ENCODE measurements at places on chromosomes 5 and 9.

GRCh38 chr9:87443006-87443405 lies 54.7 kb upstream of the DAPK1 start:
- DNase-seq: no peak

DNA sequence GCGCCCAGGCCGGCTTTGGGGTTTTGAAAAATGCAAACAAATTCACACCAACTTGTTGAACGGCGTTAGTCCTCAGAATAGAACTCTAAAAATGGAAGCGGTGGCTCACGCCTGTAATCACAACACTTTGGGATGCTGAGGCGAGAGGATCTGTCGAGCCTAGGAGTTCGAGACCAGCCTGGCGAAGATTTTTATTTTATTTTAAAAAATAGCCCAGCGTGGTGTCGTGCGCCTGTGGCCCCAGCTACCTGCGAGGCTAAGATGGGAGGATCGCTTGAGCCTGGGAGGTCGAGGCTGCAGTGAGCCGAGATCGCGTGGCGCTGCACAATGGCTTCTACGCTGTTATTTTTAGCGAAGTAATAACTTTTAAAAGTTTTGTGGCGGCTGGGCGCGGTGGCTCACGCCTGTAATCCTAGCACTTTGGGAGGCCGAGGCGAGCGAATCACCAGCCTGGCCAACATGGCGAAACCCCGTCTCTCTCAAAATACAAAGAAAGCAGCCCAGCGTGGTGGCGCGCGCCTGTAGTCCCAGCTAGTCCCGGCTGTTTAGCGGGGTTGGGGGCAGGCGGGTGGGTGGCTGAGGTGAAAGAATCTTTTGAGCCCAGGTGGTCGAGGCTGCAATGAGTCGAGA lies 694 bp upstream of the PLIN2 start:
- no peak for DNase-seq

GRCh38 chr5:154782812-154783592 lies 27.8 kb downstream of the LARP1 start:
- no peak for DNase-seq

DNA sequence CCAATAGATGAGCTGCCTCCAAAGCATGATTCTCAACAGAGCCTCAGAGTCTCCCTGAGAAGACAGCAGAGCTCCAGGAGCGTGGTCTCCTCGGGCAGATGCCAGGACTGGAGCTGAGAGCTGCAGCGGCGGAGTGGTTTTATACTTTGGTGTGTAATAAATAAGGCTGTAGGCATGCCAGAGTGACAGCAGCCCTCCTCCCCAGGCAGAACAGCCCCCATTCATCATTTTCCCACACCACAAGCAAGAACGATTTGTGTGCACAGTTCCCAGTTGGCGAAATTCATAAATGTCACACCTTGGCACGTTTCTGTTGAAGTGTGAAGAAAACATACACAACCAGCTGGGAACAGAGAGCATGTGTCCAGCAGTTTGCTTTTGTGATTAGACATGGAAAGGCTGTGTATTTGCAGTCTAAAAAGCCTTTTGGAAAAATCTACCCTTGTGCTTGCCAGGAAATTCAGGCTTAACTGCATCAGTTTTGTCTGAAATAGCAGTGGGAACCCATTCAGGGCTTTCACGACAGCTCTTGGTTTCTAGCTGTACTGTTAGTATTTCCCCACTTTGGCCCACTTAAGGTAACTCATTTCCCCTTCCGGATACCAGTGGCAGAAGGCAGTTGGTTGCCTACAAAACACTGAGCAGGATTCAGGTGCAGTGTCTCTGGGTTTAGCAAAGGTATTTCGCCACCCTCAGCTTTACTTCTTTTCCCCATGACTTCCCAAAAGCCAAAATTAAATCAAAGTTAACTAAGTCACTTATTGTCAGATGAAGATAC lies at the start of gene C1QTNF3:
C1QTNF3 (minus strand) TSS at position 115 of the 778 bp plus-strand sequence; CDS start at position 27, 88 bp downstream.
- no peak for DNase-seq

GRCh38 chr5:79236362-79236969 lies 535 bp downstream of the JMY start:
- no peak for DNase-seq

DNA sequence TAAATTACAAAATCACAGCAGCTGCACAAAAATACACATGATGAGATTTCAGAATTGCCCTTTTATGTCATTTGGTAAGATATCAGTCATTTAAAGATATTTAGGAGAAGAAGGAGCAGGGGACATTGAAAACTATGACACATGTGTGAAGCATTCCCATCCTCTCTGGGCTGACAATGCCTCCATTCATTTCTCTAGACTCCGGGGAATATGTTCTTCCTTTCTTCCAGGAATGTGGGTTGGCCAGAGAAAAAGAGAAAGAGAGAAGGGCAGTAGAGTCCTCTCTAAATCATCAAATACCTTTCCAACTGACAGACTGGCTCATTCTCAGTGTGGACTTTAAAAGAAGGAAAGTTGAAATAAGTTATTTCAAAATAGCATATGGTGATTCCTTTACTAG lies 205.6 kb upstream of the ADAMTSL1 start:
- DNase-seq: no peak

- DNase-seq: no peak
Observed at GRCh38 chr9:110623462-110624025, 44.0 kb upstream of the SVEP1 start.

GRCh38 chr9:109098171-109098959 lies 21.4 kb downstream of the TMEM245 start:
- peak; percentile 81 for DNase-seq

DNA sequence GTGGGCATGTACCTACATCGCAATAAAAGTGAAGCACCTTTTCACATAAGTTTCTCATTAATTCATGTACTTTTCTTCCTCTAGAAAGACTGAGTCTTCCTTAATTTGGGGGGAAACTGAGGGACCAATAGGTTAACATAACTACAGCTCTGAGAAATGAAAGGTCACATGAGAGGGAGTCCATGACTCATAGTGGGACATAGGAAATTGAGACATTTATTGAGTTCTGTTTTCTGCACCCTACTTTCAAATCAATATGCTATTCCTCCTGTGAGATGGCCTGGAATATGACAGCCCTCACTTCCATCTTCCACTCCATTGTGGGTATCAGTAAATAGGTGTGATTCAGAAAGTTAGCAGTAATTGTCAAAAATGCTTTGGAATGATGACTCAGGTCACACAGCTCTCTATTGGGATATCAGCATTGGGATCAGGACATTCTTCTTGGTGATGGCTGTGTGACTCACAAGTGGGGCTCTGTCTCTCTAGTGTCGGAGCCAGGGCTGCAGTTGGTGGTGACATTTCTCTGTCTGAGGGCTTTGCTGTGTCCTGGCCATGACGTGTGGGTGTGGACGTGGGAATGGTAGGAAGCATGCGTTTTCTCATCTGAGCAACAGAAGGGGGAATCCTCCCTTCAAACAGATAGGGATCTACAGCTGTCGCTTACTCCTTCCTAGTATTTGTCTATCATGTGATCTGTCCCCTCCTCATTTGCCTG lies 125.0 kb downstream of the TRIO start:
- no peak for DNase-seq

DNA sequence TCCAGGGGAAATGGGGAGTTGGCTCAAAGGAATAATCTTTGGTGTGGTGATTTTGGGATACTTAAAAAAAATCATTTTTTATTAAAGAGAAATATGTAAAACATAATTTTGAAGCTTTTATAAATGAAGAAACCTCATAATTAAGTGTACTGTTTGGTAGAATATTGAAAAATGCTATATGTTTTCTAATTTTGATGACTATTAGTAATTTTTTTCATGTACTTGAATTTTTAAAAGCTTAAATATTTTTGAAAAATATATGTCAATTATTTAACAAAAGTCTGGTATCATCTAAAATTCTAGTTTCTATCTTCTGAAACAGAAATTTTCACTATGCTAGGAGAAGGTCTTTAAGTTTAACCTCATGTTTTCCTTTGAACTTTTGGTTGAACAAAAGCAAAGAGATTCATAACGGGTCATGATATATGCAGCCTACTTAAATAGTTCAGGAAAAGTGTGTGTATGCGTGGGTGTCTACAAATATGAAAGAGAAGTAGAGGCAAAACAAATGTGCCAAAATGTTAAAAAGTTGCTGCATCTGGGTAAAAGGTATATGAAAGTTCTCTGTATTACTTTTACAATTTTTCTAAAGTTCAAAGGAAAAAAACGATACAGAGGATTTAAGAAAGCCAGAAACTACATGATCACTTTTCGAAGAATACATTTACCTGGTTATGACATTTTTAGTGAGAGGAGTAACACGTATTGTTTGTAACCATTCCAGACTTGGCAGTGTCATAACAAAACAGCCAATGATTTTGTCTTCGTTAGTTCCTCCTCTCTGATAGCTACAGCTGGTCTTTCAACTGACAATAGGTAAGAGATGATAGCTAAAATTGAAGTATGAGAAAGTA lies 117.3 kb upstream of the TNFAIP8 start:
- no peak for DNase-seq

- no peak for DNase-seq
Observed at GRCh38 chr5:77850536-77851175, 74.5 kb upstream of the TBCA start.

DNA sequence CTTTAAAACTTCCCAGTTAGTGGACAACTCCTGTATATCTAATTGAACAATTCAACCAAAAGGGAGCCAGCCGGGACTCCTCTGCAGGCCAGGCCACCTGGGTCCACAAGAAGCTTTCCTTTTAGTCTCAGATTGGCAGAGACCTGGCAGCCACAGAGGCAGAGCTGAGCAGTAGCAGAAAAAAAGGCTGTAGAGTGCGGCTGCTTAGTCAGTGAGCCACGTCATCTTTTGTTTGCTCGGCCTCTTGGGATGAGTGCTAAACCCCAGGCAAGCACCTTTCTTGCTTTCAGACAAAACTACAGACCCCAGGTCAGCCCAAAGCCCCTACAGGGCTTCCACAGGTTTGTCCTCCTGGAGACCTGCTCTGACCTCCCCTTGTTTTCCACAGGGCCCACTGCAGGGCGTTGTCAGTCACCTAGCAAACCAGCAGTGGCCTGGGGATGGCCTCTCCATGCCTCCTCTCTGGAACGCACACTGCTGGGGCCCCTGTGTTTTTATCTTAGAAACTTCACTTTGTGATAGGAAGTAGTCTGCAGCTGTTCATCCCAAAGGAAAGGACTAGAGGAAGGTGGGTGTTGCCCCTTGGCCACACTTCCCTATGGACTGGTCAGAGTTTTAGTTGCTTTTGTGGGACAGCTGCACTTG lies 49.9 kb downstream of the SHB start:
- no peak for DNase-seq

DNA sequence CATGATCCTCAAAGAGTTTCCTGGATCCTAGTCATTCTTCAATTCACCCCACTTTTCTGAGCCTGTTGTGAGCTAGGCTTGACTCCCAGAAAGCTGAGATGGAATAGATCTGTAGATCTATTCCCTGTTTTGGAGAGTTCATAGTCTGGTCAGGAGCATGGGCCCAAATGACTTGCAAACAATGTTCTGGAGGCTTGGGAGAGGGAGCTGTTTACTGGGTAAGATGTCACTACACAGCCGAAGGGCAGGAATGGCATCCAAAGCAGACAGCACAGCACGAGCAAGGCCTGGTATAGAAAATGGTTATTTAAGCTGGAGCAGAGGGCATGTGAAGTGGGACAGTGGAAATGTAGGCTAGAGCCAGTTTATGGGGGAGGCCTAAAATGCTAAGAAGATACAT lies 152.5 kb upstream of the ALDH1B1 start:
- DNase-seq: no peak

GRCh38 chr5:65149827-65150226 lies 331.9 kb downstream of the ADAMTS6 start:
- DNase-seq: no peak

GRCh38 chr5:142152384-142152732 lies 43.8 kb downstream of the NDFIP1 start:
- DNase-seq: no peak

DNA sequence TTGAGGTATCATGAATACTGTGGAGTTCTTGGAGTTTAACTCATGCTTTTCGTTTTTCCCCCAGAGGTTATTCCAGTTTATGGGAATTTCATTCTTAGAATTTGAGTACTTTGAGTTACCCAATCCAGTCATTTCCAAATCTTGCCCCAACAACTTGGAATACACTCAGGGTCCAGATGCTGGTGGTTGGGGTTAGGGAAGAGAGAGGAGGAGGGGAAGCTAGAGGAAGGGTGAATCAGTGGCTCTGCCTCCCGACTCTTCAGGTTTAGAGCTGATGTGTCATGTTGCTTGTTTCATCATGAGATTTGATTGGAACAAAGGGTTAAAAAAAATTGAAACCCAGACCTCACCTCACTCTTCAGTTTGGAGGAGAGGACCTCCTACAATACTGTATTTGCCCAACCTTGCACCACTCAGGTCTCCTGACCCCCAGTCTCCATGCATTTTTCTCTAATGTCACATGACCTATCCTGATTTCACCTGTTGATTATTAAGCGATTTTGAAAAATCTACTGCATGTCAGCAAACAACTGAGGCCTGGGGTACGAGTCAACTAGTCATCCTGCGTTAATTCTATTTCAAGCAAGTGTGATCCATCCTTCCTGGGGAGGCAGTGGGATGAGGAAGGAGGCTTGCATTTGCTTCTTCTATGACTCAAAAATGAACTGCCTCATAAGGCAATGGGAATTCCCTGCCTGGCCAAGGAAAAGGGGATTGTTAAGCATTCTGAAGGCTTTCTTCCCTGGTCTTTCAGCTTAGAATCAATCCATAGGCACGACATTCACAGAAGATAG lies 6.2 kb upstream of the SLC1A3 start:
- DNase-seq: peak; percentile 74

- DNase-seq: no peak
Observed at GRCh38 chr9:91502475-91502874, 78.8 kb upstream of the NFIL3 start.

DNA sequence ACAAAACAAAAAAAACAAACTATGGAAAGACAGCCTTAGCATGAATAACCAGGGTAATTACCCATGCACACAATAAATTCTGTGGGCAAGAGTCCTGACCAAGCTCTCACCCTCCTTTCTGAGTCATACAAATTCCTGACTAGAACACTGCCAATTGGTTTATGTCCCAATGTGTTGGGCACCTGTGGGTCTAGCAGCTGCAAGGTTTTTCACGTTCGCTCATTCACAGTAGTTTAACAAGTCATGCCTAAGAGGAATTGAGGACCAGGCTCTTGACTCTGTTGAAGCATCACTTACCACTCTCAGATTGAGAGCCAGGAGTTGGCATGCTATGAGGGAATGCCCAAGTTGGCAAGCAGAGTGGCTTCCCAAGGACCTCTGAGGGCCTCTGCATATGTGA lies 205.5 kb upstream of the SLC24A2 start:
- peak; percentile 7 for DNase-seq

GRCh38 chr9:109922617-109923470 lies 142.8 kb downstream of the PALM2AKAP2 start:
- DNase-seq: no peak

GRCh38 chr5:72705178-72705577 lies 111.3 kb upstream of the TNPO1 start:
- DNase-seq: no peak

GRCh38 chr5:93246090-93246855 lies 334.7 kb downstream of the NR2F1-AS1 start:
- no peak for DNase-seq

- no peak for DNase-seq
Observed at GRCh38 chr5:17769277-17769676, 135.0 kb downstream of the TAF11L14 start.

DNA sequence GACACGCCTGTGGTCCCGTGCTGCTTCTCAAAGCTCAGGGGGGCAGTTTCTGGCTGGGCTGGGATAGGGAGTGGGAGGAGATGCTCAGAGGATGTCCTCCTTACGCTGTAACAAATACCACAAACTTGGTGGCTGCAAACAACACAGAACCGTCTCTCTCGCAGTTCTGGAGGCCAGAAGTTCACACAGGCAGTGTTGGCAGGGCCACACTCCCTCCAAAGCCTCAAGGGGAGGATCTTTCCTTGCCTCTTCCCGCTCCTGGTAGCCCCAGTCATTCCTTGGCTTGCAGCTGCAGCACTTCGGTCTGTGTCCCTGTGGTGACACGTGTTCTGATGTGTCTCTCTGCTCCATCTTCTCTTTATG lies 10.4 kb upstream of the ORM1 start:
- DNase-seq: no peak

- DNase-seq: peak; percentile 71
Observed at GRCh38 chr5:78587775-78588291, 60.7 kb downstream of the LHFPL2 start.
